ENCODE measurements at places on chromosomes 13 and 19.

- no peak for DNase-seq
Observed at GRCh38 chr19:35642312-35642711, 767 bp downstream of the ETV2 start.

- DNase-seq = no peak
Observed at GRCh38 chr19:12156223-12157058, at the start of gene ZNF625. Gene ZNF625 (minus strand): TSS chr19:12156734. CDS start chr19:12156558, 176 bp downstream.

DNA sequence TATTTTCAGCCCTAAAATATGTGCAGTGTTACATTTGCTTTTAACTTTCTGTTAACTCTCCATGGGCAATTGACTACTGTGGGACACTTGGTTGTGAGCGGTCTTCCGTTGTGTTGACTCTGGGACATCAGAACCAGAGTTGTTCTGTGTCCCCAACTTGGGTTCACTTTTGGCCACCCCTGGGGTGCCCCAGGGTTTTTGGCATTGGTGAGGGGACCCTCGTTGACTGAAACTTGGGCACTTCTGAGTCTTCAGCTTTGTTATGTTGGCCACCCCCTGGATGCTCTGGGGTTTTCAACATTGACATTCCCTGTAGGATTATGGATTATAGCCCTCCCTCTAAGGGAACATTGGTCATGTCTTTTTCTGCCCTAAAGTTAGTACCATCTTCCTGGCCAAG lies 57.1 kb downstream of the OR10H4 start:
- no peak for DNase-seq

GRCh38 chr19:41935760-41936415 lies 7.6 kb upstream of the ERFL start:
- no peak for DNase-seq

- peak; percentile 79 for DNase-seq
Observed at GRCh38 chr19:29690842-29691241, 24.2 kb downstream of the C19orf12 start.

DNA sequence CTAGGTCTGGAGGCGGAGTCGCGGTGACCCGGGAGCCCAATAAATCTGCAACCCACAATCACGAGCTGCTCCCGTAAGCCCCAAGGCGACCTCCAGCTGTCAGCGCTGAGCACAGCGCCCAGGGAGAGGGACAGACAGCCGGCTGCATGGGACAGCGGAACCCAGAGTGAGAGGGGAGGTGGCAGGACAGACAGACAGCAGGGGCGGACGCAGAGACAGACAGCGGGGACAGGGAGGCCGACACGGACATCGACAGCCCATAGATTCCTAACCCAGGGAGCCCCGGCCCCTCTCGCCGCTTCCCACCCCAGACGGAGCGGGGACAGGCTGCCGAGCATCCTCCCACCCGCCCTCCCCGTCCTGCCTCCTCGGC lies at the start of gene SLC5A5:
TSS of gene SLC5A5 (plus strand) at position 68 of the 373 bp plus-strand sequence. CDS start 375 bp downstream, outside the sequence.
- no peak for DNase-seq

All from A549 (cell line).